ENCODE measurements at places on chromosomes 6 and 20.

DNA sequence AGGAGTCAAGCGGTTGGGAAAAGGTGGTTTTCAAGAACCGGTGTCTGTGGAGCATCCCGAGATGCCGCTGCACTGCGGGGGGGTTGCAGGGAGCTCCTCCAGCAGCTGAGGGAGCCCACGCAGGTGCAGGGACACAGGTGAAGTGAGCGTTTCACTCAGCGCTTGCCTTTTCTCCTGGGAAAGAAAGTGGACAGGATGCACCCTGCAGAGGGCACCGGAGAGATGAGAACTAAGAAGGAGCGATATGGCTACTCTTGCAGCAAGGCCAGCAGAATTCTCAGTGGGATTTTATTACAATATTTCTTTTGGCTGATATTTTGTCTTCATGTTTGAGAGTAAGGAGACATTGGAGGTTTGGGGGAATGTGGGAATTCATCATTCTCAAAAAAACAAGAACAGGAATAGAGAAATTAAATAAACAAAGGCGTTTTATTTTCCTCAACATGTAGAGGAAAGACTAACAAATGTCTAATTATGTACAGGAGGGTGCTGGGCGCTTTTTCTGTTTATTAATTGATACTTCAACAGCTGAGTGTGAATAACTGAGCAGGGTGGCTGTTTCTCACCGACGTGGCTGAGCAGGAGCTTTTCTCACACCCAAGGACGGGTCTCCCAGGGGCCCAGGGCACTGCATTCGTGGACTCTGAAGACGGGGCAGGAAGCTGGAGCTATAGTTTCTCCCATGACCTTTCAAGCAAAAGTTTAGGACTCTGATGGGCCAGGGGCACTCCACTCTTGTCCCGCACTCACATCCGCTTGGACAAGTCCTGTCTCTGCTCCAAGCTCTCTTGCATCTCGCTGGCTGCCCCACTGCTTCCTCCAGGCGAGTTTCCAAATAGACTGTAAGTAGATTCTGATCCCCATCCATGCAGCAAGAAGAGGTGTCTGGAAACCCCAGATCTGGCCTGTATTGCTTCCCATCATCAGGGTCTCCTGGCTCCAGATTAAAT is 176.1 kb downstream of the SMOC2 start:
- DNase-seq, result no peak

- no peak for DNase-seq
Observed at GRCh38 chr6:43934183-43934802, 164.3 kb downstream of the VEGFA start.

- peak; percentile 68 for DNase-seq
Observed at GRCh38 chr20:63641792-63642523, 11.3 kb downstream of the STMN3 start.

DNA sequence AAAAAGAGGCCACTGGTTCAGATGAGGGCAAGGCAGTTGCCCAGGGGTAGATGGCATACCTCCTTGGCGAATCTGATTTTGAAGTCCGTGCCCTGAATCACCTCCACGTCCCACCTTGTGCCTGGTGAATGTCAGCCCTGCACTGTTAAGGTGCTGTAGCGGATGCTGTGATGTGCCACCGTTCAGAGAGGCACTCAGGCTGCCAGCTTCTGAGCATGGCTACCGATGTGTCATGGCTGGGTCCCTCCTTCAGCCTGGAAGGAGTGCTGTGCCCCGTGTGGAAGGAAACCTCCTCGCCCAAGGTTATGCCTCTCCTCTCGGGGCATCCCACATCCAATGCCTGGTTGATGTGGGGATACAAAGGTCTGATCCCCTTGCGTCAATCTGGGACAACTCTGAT is 43.6 kb downstream of the UST start:
- DNase-seq, result no peak

GRCh38 chr20:3987296-3987695 is 28.1 kb downstream of the RNF24 start:
- DNase-seq, result no peak

- DNase-seq, result peak; percentile 39
Observed at GRCh38 chr20:12012241-12013222, 94.8 kb downstream of the BTBD3 start.

DNA sequence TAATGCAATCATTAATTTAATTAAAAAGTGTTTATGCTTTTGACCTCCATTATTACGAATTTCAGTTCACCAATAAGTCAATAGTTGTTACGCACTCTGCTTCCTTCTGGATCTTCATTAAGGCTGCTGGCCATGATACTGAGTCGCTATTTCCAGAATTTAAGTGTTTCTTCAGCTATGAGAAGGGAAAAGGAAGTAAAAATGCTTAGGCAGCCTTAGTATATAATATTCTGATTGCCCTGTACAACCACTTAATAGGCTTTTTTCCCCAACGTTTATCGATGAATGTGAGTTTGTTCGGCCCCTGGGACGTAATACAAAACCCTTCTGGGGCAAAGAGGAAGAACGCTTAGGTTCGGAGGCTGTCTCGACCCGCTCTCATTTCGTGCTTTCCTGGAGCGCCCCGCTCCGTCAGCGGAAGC is 644 bp downstream of the OARD1 start:
- DNase-seq, result no peak

DNA sequence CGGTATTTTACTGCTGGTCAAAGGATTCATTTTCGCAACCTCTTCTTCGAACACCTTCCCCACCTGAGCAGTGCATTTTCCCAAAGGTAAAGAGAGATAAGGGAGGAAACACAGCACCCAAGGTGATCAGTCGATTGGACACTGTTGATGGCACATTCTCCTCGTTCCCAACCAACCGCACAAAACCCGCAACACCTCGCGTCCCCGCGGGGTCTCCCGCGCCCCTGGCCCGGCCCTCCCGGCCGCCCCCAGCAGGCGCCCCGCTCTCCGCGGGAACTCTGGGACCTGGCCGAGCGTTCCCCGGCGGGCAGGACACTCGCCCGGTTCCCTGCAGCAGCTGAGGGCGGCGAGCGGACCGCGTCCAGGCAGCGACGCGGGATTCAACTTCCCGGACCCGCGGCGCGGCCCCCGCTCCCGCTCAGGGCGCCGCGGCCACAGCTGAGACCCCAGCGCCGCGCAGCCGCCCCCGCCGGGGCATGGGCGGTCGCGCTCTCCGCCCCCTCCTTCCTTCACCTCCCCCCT is 506 bp downstream of the RGS17 start:
- no peak for DNase-seq

DNA sequence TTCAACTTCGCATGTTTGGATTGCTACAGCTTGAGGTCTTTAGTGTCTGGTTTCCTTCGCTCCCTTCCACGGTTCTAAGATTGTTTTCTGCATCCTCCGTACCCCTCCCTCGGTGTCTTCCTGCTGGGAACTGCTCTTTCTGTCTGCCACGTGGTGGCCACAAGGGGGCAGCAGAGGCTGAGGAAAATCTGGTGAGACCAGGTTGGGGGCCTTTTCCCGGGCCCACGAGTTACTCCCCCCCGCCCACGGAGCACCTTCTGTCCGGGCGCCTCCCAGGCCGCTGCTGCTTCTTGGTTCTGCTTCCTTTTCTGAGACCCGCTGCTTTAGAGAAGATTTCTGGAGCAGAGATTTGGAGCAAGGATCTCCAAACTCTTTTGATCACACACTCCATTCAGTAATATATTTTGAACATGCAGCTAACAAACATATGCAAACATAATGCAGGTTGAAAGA is 21.1 kb upstream of the NOTCH4 start:
- peak; percentile 78 for DNase-seq

DNA sequence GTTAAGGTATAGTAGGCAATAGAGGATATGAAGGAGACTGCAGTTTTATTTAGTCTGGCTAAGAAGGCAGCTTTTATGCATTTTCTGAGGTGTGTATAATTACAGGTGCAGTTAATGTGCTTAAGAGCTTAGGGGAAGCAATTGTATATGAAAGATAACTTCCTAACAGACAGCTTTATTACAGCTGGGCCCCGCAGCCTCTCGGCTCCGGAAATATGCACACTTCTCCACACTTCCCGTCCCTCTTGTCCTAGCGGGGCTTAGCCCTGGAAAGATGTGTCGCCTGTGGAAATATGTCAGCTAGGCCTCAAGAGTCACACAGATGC is 178.4 kb upstream of the ARID1B start:
- no peak for DNase-seq

- peak; percentile 57 for DNase-seq
Observed at GRCh38 chr20:38452880-38453624, 17.9 kb upstream of the SNHG17 start.

GRCh38 chr6:41214559-41215238 is 13.4 kb upstream of the TREML4 start:
- no peak for DNase-seq

- peak; percentile 95 for DNase-seq
Observed at GRCh38 chr20:41249411-41250281, 67.9 kb downstream of the ZHX3 start.

- DNase-seq, result no peak
Observed at GRCh38 chr20:33007376-33008335, at the start of gene BPIFB2. BPIFB2 (plus strand) TSS chr20:33007704; CDS start chr20:33008575, 871 bp downstream.

GRCh38 chr6:5778317-5778857 is 228.3 kb downstream of the NRN1 start:
- no peak for DNase-seq

DNA sequence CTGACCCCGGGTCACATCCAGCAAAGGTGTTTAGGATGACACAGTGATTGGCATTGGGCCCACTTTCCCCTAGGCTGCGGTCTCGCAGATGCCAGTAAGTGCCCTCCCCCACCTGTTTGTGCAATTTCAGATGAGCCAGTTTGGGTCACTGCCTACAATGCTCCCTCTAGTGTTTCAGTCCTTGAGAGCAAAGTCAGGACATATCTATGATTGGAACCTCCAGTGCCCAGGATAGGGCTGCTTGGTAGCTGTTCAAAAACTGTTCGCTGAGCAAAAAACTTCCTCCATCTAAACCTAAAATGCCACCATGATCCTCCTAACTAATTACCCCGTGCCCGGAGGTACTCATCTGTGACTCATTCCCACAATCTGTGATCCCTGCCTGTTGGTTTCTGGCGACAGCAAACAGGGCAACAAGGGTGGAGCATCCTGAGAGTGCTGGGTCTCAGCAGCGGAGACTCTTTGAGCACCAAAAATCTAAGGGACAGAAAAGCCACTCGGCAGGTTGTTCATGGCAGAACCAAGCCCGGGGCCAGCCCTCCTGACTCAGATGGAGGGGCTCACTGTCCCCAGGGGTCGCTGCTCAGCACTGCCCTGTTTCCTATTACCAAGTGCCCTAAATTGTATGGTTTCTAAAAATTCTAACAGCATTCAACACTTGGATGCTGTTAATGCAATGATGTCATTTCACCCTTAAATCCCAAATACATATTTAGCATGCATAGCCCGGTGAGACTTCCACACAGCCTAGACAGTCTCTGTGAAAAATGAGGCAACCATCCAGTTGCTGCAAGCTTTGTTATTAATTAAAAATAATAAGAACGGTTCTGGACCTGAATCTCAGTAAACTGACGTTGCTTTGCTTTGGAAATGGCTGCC is 5.0 kb downstream of the VSX1 start:
- peak; percentile 46 for DNase-seq

DNA sequence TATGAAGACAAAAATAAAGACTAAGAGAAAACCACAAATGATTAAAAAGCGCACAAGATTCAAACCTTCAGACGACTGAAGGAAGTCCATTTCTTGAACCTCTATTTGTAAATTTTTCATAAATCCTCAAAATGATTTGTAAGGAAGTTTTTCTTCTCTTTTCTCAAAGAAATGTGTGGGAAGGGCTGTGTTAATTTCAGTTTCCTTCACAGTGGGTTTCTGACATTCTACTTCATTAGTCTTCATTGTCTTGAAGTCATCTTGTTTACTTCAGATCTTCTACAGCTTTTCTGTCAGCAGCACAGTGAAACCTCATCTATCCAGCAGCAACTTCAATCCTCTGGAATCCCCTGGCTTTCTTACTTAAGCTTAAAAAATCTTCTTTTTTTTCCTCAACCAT is 87.6 kb upstream of the MYLIP start:
- DNase-seq, result no peak

DNA sequence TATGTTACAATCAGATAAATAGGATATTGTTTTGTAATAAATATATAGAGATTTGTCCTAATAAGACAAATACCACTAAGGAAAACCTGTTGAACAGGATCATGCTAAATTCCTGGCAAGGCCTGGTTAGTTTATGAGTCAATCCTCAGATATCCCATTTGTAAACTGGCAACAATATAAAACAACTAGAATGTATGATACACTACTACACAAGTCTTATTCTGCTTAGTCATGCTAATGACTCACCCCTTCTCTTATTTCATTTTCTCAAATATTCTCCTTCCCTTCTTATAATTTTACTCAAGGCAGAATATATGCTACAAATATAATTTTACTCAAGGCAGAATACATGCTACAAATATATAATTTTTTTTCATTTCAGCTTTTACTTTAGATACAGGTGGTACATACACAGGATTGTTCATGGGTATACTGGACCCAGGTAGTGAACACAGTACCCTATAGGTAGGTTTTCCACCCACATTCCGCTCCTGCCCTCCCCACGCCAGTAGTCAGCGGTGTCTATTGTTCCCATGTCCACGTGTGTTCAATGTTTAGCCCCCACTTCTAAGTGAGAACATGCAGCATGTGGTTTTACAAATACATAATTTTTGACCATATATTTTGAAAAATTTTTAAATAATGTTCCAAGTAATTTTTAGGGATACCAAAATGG is 6.3 kb downstream of the OSER1 start:
- peak; percentile 97 for DNase-seq

DNA sequence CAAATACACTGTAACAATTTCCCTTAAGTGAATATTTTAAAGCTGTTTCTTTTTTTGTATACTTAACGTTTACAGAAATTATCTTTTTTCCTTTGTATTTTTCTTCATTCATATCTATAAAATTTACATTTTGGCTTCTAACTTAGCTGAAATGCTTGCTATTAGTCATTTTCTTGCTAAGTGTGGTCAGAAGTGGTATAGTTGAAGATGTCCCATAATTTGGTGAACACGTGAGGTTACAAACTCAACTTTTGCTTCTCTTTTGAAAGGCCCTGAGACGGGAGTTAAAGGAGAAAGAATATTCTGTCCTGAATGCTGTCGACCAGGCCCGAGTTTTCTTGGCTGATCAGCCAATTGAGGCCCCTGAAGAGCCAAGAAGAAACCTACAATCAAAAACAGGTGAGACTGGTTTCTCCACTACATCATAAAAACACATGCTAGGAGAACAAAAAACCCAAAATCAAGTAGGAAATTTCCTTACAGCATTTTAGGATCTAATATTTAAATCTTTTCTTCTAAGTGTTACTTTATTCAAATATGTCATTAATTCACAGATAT is 445.0 kb downstream of the UTRN start:
- no peak for DNase-seq

- DNase-seq, result peak; percentile 57
Observed at GRCh38 chr6:41367700-41368099, 32.3 kb downstream of the NCR2 start.

DNA sequence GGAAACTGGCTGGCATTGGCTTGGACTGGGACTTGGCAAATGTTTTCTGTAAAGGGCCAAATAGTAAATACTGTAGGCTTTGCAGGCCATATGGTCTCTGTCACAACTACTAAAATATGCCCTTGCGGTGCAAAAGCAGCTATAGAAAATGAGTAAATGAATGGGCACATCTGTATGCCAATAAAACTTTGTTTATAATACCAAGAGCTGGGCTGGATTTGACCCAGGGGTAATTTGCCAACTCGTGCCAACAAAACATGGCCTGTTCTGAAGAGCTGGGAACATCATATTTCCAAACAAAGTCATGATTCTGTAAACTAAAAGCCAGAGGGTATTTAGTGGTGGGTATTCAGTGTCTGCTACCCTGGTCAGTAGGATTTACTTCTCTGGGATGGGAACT is 320.1 kb upstream of the SOX4 start:
- no peak for DNase-seq

GRCh38 chr20:5780846-5781217 is 30.6 kb downstream of the SHLD1 start:
- peak; percentile 78 for DNase-seq

GRCh38 chr6:81226957-81227356 is 525.5 kb downstream of the TENT5A start:
- DNase-seq, result no peak

GRCh38 chr6:135014353-135014832 is 40.2 kb downstream of the HBS1L start:
- no peak for DNase-seq

Measured in amniotic epithelial cell (primary cell).